CD8-positive, alpha-beta memory T cell (primary cell): ENCODE measurements at places on chromosomes 3 and 15.

- no peak for DNase-seq
Measured at GRCh38 chr3:195451373-195452015, 8.7 kb upstream of the ACAP2 start.

DNA sequence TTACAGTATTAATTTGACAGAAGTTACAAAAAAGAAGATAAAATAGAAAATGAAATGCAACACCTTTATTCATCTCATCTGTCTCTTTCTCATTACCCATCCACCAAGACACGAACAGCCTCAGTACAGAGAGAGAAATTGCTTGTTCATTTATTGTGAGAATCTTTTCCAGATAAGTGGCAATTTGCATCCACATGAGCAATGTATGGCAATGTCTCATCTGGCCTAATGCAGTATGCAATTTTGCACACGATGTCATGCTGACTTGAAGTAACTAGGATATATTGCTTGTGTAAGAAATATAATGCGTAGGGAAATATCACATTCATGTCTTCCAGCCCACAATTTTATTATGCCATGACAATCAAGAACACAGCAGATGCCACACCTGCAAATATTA is 866.9 kb downstream of the ROBO1 start:
- DNase-seq: no peak

GRCh38 chr15:72796210-72796514 is 12.6 kb upstream of the ADPGK start:
- no peak for DNase-seq

GRCh38 chr3:117052395-117052794 is 342.8 kb downstream of the TUSC7 start:
- DNase-seq: no peak

DNA sequence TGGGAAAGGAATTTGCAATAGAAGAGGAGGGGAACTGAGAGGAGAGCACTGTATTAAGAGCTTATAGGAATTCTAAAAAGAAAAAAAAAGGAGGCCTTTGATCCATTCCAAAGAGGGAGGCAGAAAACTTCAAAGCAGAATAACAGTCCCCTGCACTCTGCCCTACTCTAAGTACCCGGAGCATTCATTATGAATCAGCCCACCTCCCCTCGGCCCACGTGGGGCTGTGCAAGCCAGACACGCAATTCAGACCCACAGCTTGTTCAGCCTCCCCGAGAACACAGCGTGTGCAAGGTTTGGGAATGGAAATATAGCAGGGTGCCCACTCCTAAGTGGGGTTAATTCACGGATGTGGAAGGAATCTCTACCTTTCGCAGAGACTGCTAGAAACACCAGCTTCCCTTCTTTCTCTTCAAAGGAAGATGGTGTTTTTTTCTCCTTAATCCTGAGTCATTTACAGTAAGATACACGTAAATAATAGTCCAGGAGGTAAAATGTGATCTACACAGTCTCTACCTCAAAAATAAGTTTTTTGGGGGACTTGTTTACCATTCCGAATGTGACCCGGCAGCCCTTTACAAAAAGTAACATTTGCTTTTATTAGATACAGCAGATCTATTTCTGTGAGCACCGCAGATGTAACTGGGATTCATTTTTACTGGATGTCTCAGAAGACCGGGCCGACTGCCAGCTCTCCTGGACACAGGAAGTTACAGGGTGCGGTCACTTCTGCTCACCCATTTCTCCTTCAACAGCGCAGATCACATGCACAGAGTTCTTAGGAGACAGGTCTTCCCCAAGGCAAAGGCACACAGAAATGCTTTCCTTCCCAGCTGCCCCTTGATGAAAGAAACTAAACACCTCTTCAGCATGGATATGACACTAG is 768.5 kb upstream of the CFAP20DC start:
- no peak for DNase-seq

GRCh38 chr15:95127356-95127755 is 896.0 kb downstream of the MCTP2 start:
- DNase-seq: no peak

- no peak for DNase-seq
Measured at GRCh38 chr3:66386011-66386924, 114.6 kb downstream of the LRIG1 start.

GRCh38 chr3:116148881-116149851 is 296.1 kb downstream of the LSAMP start:
- DNase-seq: no peak

DNA sequence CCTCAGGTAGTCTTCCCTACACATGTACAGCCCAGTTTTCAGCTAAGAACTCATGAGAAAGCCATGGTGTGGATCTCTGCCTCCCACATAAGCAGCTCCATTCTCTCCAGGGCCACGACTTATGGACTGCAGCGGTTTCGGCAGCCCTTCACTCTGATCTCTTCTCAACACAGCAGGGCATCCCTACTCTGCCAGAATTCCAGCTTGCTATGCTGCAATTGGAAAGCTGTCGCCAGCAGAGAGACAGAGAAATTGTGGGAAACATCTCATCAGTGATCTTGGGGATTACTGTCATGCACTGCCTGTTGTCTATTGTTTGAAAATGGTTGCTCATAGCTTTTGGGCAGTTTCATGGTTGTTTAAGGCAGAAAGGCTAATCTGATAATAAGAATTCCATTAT is 11.9 kb upstream of the BLM start:
- DNase-seq: no peak

- DNase-seq: no peak
Measured at GRCh38 chr15:32828507-32829186, 110.8 kb downstream of the GREM1 start.

DNA sequence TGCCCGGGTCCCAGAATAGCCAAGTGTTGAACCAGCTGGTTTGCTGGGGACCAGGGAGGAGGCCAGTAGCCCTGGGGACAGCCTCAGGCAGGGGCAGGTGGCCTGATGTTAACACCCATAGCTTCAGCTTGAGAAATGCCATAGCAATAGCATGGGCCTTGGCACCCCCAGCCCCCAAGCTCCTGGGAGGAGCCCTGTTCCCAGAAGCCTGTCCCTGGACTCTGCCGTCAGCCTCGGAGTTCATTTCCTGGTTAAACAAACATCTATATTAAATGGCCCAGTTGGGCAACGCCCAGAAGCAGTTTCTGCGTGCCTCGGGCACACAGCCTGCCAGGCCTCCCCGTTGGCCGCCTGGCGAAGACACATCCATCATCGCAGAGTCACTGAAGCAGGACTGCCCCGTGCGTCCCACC is 58.2 kb downstream of the FGD5 start:
- DNase-seq: no peak

DNA sequence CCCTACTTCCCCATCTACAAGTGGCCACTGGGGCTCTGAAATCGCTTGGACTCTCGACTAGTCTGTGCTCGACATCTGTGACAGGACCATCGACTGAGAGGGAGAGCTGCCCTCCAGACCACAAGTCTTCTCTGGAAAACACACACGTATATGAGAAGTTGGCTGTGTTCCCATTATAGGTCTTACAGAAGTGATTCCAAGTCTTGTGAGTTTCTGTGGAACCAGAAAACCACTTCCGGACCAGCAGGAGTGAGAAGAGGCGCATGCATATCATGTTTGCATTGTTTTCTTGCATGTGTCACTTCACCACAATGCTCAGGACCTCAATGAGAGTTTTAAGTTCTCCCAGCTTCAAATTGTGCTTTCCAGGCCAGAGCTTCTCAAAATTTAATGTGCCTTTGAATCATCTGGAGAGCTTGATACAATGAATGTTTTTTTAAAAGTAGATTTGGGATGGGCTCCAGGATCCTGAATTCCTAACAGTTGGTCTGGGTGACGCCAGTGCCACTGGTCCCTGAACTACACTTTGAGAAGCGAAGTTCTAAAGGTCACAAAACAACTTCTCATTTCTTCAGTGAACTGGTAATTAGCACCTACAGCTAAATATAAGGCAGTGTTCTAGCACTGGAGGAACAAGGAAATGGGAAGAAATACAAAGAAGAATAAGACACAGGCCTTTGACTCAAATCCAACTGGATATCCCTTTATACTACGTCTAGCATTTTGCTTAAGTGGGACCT is 15.7 kb downstream of the LIPC start:
- DNase-seq: no peak

- DNase-seq: no peak
Measured at GRCh38 chr15:95131131-95131556, 899.8 kb downstream of the MCTP2 start.

- DNase-seq: no peak
Measured at GRCh38 chr3:152574461-152575079, 260.4 kb upstream of the P2RY1 start.

- DNase-seq: no peak
Measured at GRCh38 chr3:126291061-126291460, 66.1 kb downstream of the KLF15 start.

- DNase-seq: no peak
Measured at GRCh38 chr3:53671192-53671960, 174.8 kb downstream of the CHDH start.

DNA sequence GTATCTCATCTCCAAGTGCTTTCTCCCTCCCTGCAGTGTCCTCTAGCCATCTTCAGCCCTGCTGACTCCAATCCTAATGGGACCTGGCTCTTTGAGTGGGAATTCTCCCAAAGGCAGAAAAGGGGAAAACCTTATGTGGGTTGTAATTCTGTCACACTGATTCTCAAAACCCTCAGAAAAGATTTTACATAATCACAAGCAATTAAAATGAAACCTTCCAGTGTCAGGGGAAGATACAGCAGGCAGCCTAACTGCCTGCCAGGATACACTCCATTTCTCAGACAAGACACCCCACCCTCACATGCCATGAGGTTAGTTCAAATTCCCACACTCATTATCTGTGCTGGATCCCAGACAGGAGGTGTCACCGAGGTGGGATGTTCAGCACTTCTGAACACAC is 121.4 kb downstream of the RFTN1 start:
- no peak for DNase-seq

GRCh38 chr3:182242489-182242942 is 530.8 kb downstream of the SOX2 start:
- no peak for DNase-seq

- DNase-seq: no peak
Measured at GRCh38 chr15:92524161-92524560, 130.5 kb downstream of the ST8SIA2 start.
